Inflammatory macrophage (primary cell): ENCODE measurements at places on chromosomes 5 and 9.

DNA sequence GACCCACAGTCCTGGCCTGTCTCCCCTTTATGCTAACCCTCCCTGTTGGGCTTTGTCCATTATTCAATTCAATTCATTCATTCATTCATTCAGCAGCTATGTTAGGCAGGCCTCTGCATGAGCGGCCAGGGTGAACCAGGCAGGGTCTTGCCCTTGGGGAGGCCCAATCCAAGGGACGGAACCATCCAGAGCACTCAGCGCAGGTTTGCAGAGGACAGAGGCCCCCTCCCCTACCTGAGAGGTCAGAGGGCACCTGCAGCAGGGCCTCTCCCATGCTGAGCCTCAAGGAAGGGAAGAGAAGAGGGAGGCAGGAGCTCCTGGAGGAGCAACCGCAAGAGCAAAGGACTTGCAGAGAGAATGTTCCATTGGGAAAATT is 61.4 kb downstream of the C9orf50 start:
- no peak for DNase-seq

DNA sequence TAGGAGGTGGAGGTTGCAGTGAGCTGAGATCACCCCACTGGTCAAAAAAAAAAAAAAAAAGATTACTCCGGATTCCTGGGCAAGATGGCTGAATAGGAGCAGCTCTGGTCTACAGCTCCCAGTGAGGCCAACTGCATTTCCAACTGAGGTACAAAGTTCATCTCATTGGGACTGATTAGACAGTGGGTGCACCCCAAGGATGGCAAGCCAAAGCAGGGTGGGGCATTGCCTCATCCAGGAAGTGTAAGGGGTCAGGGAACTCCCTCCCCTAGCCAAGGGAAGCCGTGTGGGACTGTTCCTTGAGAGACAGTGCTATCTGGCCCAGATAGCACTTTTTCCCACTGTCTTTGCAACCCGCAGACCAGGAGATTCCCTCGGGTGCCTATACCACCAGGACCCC is 70.7 kb downstream of the CARTPT start:
- no peak for DNase-seq

GRCh38 chr5:28370896-28371295 is 1332.5 kb upstream of the CDH9 start:
- DNase-seq = no peak

DNA sequence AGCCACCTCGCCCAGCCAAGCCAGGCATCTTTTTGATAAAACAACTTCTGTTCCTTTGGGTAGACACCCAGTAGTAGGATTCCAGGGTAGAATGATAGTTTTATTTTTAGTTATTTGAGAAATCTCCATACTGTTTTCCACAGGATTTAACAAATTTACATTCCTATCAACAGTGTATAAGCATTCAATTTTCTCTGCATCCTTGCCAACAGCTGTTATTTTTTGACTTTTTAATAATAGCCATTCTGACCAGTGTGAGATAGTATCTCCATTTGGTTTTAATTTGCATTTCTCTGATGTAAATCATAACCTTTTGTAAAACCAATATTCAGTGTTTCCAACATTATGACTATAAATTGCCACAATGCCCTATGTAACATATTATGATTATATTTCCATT is 28.2 kb upstream of the CCNB1 start:
- no peak for DNase-seq

DNA sequence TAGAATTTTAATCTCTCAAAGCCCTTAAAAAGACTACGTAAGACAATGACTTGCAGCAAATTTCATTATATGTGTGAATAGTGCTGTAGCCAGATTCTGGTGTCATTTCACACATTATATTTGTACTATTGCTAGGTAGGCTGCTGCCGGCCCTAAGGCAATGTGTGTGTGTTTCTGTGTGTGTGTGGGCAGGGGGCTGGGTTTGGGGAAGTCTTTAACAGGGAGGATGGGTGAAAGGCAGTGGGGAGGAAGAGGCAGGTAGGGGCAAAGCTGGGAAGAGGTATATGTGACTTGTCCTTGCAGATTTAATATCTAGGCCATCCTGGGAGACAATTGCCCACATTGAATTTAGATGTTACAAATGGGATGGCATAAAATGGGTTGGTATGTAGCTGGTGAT is 130.8 kb downstream of the MACIR start:
- no peak for DNase-seq
